CD8-positive, alpha-beta memory T cell (primary cell): ENCODE measurements at places on chromosomes 16 and 17.

DNA sequence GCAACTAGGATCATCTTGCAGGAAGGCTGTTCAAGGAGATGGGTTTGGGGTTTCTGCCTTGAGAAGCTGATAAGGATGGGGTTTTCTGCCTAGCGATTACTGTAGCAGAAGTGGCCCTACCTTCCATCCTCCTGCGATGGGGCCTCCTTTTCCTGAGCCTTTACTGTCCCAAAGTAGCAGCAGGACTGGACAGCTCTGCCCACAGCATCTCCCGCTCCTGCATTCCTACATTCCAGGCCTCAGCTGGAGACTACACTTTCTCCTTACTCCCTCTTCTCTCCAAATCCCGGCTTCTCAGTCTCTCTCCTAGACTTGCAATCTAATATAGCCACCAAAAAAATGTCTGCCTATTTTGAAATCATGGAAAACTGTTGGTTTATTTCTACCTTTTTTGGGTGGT lies 355.4 kb downstream of the CA10 start:
- no peak for DNase-seq

GRCh38 chr16:87246269-87247065 lies 70.7 kb downstream of the C16orf95 start:
- no peak for DNase-seq

DNA sequence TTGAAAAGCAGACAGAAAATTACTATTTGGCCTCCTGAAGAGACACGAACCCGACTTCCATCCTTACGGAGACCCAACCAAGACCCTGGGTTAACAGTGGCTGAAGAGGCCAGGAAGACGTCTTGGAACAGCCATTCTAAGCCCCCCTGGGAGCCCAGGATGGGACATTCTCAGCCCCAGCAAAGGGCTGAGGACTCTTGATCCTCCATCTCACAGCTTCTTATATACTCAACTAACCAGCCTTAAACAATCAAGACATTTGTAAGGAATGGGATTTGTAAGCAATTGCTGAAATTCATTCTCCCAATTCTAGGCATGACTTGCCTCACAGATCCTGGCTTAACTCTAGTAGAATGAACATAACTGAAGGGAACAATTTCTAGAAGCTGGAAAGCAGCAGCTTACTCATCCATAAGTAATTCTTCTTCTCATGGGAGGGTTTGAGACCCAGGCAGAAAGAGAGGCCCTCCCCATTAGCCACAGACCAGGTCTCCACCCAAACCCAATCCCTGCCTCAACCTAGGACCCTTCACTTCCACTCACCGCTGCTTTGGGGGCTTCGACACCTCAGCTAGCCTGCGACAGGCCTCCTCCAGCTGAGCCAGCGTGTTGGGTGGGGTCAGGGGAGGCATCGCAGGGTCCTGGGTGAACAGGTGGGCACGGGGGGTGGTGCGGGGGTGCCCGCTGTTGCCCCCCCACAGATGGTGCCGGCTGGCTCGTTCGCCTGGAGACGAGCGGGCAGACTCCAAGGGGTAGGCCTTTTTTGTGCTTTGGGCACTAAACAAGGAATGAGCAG lies 25.5 kb downstream of the AXIN2 start:
- DNase-seq = no peak

GRCh38 chr16:53968454-53968853 lies 264.5 kb downstream of the FTO start:
- no peak for DNase-seq

GRCh38 chr16:56841233-56841632 lies 23.8 kb upstream of the SLC12A3 start:
- DNase-seq = no peak

DNA sequence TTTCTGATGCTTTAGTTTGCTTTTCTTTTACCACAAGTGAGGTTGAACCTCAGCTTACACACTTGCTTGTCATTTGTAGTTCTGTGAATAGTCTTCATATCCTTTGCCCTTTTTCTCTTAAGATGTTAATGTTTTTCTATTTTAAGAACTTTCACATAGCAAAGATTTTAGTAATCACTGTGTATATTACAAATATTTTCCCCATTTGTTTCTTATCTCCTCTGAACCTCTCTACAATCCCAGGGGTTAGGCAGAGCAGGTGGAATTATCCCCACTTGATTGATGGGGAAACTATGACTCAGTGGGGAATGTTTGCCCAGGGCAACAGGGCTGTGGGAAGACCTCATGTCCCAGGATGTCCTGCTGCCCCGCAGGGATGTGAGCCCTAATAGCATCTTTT lies 11.7 kb upstream of the MYH3 start:
- DNase-seq = no peak

GRCh38 chr17:78541488-78542206 lies 35.5 kb downstream of the DNAH17 start:
- DNase-seq = no peak

DNA sequence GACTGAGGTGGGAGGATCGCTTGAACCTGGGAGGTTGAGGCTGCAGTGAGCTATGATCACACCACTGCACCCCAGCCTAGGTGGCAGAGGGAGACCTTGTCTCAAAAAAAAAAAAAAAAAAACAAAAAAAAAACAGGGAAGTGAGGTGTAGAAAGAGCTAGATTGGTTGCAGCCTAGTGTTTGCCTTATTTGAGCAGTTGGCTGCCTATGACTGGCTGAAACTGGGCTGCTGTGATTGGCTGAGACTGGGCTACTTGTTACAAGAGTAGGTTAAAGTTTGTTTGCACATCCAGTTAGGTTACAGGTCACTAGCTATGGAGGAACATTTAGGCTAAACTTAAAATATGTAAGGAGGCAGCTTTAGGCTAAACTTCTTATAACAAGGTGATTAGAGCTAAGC lies 5.7 kb downstream of the DHRS7B start:
- no peak for DNase-seq

DNA sequence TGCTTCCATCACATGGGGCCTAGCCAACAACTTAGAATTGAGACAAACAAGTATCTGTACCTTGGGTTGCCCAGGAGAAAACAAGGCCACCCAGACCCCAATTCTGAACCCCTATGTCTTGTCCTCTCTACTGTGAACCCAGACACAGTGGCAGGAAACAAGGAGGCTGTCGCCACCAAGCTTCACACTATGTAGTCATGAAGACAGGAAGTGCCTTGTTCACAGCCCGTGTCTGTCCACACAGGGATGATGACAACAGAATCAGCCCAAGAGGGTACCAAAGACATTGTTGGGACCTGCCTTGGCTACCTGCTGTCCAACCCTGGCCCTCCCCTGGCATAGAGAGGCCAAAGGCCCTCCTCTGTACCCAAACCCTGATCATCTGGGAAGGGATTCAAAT lies 84.8 kb downstream of the CDYL2 start:
- no peak for DNase-seq

- DNase-seq = no peak
These were observed 42.1 kb downstream of the TBC1D16 start for GRCh38 chr17:79993390-79994227.

- DNase-seq = no peak
These were observed 108.5 kb downstream of the COPRS start for GRCh38 chr17:31750578-31750977.

GRCh38 chr17:63267846-63268245 lies 178.3 kb downstream of the CYB561 start:
- DNase-seq = no peak

DNA sequence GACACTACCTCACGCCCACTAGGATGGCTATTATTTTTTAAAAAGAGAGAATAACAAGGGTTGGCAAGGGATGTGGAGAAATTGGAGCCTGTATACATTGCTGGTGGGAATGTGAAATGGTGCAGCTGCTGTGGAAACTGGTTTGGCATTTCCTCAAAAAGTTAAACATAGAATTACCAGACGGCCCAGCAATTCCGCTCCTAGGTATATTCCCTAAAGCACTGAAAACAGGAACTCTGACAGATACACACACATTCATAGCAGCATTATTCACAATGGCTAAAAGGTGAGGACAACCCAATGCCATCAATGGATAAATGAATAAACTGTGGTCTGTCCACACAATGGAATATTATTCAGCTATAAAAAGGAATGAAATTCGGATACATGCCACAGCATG lies 60.3 kb upstream of the CBX4 start:
- DNase-seq = no peak

DNA sequence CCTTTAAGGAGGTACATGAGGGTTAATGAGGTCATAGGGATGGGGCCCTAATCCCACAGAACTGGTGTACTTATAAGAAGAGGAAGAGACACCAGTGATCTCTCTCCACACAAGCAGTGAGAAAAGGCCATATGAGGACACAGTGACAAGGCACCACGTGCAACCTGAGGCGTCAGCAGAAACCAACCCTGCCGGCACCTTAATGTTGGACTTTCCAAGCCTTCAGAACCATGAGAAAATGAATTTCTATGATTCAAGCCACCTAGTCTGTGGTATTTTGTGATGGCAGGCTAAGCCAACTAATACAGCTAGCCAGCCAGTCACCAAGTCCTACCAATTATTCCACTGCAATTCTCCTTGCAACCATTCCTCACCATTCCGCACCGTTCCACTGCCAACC lies 39.5 kb downstream of the COPRS start:
- no peak for DNase-seq

DNA sequence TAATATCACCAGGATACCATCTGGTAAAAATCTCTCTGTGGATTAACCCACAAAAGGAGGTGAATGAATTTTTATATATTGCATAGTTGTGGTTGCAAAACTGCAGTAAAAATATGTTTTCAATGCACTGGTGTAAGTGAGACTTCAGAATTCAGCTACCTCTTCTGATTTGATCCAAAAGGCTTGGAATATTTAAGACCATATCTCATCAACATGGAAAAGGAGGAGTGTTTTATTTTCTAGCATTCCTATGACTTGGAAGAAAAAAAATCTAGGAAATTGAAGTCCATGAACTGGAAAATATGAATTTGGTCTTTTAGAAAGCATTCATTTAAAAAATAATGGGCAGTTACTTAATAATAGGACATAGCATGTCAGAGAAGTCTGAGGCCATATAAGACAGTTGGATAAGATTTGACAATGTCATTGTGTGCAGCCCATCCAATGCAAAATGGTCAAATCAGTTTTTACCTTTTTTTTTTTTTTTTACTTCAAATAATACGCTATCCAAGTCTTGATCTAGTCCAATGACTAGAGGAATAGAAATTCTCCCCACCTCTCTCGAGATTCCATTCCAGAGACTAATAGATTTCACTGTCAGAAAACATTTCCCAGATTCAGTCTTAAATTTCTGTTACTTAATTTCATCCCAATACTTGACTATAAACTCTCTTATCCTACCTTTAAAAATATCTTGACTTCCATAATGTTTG lies 364.9 kb upstream of the PMFBP1 start:
- no peak for DNase-seq

DNA sequence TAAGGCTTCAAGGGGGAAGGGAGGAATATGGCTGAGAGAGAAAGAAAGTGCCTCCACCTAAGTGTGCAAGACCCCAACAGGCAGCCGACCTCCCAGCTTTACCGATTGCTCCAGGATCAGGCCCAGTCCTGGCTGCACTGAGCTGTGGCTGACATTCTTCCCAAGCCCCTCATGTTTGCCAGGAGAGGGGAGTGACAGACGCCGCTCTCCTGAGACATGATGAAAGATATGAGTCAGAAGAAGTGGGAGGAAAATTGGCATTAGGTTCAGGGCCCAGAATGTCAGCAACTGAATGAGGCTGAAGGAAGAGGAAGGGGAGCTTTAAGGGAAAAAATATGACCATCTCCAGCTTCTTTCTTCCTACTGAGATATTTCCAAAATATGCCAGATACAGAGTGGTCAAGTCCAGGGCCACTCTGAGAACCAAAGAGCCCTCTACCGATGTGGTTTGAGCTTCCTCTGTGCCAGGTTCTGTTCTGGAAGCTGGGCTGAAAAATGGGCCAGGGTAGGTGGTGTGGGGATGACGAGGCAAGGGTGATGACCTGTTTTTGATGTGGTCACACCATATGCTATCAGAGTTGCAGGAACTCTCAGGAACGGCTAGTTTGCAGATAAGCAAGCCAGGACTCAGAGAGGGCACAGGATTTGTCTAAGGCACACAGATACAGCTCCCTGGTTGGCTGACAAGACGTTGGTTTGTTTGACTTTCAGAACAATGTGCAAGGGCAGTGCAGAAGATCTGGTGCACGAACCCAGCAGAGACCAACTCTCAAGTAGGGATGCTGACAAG lies 176.7 kb downstream of the SOX9 start:
- no peak for DNase-seq

DNA sequence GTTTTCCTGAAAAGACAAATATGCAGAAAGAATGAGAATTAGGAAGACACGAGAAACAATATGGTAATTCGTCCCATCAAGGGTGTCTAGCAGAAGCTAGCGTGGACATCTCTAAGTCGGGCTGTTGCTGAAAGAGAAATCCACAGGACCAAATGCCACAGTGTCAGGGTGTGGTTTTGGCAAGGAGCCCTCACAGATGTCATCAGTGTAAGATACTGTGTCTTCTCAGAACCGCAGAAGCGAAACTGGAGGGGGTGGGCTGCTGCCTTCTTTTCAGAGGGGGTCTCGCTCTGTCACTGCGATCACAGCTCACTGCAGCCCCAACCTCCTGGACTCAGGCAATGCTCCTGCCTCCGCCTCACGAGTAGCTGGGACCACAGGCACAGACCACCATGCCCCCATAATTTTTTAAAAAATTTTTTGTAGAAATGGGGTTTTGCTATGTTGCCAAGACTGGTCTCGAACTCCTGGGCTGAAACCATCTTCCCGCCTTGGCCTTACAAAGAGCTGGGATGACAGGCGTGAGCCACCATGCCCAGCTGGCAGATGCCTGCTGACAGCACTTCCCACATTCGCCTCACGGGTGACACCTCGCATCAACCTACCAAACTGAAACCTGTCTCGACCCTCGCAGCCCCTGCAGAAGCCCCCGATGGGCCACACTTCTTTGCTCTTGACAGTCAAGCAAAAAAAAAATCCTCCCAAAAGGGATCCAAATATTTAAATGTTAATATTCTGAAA lies 26.2 kb downstream of the TRAP1 start:
- no peak for DNase-seq

GRCh38 chr17:3828151-3828851 lies 17.7 kb downstream of the NCBP3 start:
- DNase-seq = no peak

GRCh38 chr17:7023576-7024401 lies 939 bp downstream of the BCL6B start:
- peak; percentile 97 for DNase-seq

DNA sequence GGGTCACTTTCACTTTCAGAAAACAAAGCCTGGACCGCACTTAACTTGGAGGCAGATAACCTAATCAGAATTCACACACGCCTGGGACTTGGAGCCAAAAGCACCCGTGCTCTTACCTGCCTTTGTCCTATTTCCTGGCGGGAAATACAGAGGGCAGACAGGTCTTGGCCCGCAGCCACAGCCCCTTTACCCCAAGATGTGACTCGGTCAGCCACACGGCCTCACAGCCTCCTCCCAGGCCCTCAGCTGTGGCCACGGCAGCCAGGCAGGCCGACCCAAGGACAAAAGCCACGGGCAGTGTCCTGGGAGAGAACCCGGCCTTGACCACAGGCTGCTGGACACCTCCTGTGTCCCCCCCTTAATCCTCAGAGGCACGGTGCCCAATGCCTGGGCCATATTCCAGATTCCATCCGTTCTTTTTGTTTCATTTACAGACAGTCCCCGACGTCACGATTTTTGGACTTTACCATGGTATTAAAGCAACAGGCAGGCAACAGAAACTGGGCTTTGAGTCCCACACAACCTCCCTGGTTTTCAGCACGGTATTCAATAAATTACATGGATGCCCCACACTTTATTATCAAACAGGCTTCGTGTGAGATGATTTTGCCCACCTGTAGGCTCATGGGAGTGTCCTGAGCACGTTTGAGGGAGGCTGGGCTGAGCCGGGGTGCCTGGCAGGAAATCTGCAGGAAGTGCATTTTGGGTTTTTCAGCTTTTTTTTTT lies 30.1 kb upstream of the GAA start:
- DNase-seq = no peak
